ENCODE measurements at places on chromosomes 7 and 10.

DNA sequence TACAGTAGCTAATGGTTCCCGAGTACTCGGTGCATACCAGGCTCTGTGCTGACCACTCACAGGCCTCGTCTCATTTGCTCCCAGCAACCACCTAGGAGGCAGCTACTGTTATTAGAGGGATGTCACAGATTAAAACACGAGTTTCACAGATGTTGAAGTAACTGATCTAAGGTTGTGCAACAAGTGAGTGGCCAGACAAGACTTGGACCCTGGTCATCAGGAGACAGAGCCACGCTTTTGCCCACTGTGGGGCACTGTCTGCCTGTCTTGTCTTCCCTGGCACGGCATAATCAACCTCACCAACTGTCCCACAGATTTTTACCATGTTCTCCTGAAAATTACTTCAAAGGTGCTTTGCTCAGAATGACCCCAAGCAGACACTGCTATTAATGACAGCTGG lies 111.6 kb upstream of the HABP2 start:
- DNase-seq = no peak

GRCh38 chr10:86004337-86004736 lies 362.3 kb downstream of the GRID1 start:
- DNase-seq = no peak

- no peak for DNase-seq
Measured at GRCh38 chr10:125093199-125093973, 67.0 kb downstream of the CTBP2 start.

DNA sequence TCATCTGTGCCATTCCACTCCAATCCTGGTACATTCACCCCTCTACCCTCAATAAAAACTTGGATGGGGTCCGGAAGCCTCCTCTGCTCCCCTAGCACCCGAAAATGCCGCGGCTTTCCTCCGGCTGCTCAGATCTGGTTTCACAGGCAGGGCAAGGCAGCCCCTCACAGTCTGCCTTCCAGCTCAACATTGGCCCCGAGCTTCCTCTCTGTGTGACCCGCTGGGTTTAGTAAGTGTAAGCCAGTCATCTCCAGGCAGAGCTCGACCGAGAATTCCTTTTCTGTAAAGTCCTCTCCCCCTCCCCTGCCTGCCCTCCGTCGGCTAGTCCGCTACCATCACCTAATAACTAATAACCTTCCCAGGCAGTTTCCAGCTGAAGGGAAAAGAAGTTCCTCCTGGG lies 3.4 kb downstream of the INHBA start:
- DNase-seq = no peak

DNA sequence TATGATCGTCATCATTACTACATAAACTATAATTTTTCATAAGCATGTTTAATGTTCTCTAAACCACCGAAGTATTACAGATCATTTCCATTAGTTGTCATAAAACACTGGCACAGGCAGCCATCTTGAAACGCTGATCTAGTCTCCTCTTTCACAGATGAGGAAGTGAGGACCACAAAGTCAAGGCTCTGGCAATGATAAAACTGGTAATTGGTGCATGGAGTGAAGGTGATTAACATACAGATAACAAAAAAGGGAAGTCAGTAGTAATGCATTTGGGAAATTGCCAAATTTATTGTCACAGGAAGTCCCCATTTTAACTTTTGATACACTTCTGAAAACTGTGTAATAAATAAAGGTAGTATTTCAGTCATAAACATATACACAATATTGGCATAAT lies 49.3 kb downstream of the FBXL13 start:
- DNase-seq = no peak

DNA sequence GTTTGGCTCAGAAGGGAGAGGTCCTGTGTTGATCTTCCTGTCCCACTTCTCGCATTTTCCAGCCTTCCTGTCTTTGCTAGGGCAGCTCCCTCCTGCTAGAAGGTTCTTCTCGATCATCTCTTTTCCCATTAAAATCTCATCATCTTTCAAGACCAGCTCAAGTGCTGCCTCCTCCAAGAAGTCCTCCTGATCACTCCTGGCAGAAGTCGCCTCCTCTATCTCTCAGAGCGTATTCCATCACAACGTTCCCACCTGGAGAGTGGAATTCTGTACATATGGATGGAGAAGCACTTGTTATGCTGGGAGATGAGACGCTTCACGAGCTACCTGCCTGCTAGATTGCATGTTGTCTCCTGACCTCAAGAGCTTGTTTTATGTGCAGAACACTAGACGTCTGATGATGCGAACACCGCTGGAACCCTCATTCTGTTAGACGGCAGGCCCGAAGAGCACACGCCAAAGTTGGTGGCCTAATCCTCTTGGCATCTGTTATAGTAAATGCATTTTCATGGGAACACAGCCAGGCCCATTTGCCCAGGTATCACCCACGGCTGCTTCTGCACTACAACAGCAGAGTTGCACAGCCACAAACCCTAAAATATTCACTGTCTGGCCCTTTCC lies 68.0 kb upstream of the INSIG1 start:
- no peak for DNase-seq

DNA sequence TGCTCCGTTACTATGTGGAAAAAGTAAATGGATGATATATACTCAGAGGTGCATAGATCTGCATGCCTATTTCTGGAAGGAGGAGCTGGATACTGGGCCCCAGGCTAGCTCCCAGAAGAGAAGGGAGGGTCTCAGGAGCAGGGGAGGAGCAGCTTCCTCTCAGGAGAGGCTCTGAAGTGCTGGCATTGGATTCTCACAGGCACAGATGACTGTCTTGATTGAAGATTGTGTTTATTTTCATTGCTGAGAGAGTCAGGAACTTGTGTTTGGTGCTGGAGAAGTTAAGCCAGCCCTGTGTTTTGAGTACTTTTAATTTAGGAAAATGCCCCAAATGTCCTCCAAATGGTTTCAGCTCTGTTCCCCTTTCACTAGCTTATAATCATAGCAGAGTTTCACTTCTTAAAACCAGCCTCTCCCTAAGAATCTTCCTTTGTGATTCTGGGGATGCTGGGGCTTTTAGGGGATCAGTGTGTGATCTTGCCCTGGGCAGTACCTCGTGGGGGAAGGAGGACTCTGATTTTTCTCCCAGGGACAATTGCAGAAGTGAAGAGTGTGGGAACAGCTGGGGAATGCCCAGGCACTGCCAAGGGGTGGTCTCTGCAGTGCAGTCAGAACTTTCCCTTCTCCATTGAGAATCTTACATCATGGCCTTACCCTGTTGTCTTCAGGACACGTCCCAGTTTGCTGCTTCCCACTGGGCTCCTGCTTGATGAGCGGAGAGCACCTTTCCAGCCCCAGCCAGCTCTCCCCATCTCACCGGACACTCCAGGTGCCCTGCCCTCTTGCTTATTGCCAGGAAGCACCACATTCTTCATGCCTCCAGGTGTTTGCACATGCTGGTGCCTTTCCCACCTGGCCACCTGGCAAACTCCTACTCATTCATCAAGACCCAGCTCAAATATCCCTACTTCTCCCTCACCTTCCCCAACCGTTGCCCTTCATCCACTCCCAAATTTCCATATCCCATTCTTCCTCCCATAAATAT lies 102.8 kb downstream of the ARHGAP22 start:
- DNase-seq = no peak
